ENCODE measurements at places on chromosomes 5 and 9.
A peak's percentile ranks its signal among the peaks of the same experiment; 100 is the strongest.

- DNase-seq, result no peak
These were observed 76.8 kb downstream of the PTPN3 start for GRCh38 chr9:109421026-109421970.

DNA sequence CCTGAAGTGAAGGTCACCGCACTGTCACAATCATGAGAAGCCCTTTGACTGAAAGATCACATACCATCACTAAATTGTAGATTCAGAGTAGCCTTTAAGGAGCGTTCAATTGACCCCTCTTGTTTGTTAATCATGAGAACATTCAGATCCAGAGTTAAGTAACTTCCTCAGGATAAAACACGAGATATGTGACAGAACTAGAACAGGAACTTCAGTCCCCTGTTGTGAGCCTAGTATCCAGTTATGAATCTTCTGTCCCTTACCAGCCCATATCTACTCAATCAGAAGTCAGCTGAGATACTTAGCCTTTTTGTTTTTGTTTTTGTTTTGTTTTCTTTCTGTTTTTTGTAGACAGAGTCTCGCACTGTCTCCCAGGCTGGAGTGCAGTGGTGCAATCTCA, 547.3 kb downstream of the DTWD2 start:
- DNase-seq, result no peak

DNA sequence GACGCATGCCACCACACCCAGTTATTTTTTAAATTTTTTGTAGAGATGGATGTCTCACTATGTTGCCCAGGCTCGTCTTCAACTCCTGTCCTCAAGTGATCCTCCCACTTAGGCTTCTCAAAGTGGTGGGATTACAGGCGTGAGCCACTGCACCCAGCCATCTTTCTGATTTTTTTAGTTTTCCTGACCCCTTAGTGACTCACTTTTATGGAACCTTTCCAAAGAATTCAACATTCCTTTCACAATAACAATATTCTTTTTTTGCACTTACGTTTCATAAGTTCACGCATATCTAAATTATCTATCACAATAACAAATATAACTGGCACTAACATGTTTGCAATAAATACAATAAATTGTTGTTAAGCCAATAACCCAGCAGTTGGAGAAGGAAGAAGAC, 8.5 kb downstream of the ELOVL7 start:
- no peak for DNase-seq

- no peak for DNase-seq
These were observed 72.3 kb upstream of the NEK6 start for GRCh38 chr9:124185413-124185812.

DNA sequence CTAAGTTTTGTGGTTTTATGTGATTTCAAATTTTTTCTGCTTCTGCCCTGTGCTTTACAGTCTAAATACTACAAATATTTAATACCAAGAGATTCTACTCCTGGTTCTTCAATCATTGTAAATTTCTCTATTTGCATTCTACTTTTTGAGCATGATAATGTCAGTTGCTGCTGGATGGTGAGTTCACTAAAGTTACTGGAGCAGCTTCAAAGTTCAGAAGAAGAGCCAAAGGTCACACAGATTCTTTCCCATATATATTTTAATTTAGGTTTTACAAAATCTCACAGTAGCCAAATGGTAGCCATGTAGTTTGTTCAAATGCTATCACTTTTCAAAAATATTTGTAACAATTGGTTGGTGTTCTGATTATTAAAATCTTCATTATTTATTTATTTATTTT, 378.7 kb downstream of the TMEM232 start:
- no peak for DNase-seq

GRCh38 chr5:160555971-160556631, 134.4 kb downstream of the PTTG1 start:
- DNase-seq, result no peak

DNA sequence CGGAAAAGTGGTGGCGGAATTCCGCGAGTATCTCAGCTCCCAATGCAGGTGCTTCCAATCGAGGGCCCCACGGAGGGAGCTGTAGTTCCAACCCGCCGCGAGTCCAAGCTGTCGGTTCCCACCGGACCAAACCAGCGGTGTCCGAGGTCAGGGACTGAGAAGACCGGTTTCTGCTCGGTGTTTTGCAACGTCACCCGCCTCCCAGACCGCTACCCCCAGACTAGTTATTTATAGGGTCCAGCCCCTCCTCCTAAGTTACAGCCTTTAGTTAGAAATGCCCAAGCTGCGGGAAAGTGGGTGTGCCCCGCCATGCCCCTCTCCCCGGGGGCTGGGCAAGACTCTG, 677 bp upstream of the MYORG start:
- peak; percentile 67 for DNase-seq

- no peak for DNase-seq
These were observed 18.3 kb upstream of the PHYHD1 start for GRCh38 chr9:128902351-128903078.

DNA sequence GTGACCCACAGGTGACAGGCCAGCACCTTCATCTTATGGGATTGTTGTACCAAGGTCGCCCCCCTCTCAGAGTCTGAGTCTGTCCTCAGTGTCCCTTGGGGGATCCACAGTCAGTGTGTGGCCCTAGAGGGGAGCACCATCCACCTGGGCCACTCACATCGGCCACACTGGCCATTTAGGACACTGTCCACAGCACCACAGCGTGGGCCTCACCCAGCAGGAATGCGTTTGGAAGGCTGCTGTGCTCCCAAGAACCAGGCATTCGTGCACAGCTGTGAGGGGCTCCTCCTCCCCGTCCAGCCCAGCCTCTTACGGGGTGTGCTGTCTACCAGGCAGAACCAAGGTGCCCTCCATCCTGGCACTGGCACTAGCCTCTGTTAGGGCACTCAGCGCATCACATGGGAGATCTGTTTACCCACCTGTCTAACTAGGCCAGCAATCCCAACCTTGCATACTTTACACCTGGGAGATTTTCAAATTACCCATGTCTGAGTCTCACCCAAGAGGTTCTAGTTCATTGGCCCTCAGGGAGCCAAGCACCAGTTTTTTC, 24.5 kb upstream of the UBE2QL1 start:
- no peak for DNase-seq

DNA sequence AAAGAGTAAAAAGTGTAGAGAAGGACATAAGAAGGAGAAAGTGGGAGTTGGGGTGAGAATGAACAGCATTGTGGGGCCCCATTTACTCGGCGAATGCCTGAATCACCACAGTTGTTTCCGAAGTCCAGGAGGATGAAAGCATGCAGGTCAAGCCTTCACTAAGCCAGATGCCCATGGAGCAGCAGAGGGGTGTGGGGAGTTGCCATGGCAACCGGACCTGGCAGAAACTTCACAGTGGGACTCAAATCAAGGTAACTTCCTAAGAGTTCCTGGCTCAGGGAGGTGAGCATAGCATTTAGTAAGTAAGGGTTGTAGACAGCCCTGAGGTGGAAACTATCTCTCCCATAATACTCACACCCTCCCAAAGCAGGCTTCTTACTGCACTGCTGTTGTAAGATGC, 357.1 kb downstream of the TRIM32 start:
- DNase-seq, result no peak

DNA sequence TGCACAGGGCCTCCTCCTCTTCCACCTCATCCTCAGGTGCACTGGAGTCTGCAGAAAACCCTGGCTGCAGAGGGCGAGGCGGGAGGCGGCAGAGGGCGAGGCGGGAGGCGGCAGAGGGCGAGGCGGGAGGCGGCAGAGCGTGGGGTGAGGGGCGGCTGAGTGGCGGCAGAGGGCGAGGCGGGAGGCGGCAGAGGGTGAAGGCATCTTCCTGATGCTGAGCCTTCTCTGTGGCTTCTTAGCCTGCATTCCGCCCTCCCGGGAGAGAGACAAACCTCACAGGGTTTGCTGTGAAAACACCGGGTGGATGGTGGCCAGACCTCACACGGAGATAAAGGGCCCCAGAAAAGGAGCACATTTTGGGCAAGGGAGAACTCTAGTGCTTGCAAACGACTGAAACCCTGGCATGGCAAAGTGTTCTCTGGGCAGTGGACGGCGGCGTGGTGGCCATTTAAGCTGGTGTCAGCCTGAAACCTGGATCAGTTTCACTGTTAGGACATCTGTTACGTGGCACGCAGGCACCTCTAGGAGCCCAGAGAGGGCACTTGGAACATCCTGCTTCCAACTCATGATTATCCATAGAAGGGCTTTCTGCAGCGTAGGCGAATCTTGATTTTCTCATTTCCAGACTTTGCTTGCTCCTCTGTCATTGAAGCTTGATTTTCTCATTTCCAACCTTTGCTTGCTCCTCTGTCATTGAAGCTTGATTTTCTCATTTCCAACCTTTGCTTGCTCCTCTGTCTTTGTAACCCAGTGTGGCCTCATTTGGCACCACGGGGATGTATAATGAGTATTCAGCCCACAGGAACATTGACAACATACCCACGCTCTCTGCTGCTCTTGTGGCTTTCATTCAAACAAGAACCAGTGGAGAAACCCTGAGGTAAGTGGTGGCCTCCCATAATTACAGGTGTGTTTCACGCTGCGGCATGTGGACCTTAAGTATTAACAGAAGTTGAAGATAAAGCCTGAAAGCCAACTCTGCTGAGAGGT, 16.3 kb upstream of the PLEKHG4B start:
- no peak for DNase-seq

DNA sequence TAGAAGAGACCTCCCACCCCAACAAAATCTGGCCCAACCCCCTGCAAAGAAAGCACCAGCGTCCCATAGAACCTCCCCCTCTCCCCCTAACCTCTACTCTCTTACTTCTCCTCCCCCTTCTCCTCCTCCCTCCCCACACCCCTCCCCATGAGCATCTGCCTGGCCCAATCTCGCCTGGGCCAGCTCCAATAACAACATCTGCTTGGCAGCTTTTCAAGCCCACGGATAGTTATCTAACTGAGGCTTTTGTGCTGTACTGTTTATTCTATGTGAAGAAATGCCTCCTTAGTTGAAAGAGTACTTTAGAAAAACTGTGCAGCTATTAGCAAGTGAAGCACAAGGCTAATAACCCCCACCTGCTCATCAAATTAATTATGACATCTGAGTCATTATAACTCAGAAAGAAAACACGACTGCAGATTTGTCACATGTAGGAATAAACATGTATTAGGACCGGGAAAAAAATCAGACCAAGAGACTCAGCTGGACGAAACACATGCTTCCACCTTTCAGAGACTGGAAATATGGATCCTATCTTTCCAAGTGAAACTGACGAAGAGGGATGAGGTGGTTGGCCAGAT, 42.8 kb downstream of the NFIB start:
- peak; percentile 41 for DNase-seq

GRCh38 chr9:133369933-133370332, 5.9 kb downstream of the SURF4 start:
- DNase-seq, result no peak

DNA sequence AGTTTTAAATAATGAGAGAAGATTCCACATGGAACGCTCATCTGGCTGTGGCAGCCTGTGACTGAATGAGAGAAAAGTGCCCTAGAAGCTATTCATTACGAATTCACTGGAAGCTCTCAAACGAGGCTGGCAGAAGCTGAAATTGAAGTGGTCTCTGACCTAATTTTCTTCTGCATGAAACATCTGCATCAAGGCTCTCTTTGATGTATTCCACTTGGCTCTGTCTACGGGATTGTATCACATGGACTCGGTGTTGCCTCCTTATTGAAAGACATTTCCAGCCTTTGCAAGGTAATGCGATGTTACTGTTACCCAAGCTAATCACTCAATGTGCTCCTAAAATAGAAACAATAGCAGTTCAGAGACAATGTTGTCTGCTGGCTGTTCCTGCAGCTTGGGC, 246.9 kb upstream of the ZNF462 start:
- no peak for DNase-seq

GRCh38 chr5:61280761-61281427, 51.2 kb upstream of the ZSWIM6 start:
- DNase-seq, result no peak

GRCh38 chr5:93017849-93018248, 563.2 kb downstream of the NR2F1-AS1 start:
- no peak for DNase-seq

Measured in right lobe of liver (tissue), 6 donors.